Renal cortical epithelial cell (primary cell): ENCODE measurements at places on chromosomes 3 and 15.

- peak; percentile 98 for DNase-seq
These were observed 40.1 kb downstream of the CDCP1 start for GRCh38 chr3:45105855-45106671.

DNA sequence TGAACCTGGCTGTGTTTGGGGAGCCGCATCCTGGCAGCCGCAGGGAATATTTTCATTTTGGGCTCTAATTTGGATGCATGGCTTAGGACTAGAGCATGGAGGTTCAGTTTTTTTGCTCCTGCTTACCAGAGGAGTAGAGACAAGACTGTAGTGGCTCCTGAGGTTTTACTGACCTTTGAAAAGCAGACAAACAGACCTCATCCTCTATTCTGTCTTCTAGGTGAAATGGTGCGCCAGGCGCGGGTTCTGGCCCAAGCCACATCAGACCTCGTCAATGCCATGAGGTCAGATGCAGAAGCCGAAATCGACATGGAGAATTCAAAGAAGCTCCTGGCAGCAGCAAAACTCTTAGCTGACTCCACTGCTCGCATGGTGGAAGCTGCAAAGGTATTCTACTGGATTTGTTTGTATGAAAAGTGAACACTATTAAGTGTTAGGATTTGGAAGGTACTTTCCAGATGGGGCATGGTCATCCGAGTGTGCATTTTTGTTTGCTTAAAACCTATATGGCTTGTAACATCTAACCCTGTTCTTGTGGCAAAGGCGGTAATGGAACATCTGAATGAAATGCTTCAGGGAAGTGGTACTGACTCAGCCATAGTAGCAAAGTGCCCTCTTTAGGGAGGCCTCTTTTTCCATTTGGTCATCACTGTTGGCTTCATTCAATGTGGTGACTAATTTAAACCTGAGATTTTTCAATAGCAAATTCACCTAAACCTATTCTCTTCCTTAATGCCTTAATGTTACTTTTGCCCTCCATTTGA lies 330.7 kb upstream of the TPM1 start:
- peak; percentile 47 for DNase-seq

DNA sequence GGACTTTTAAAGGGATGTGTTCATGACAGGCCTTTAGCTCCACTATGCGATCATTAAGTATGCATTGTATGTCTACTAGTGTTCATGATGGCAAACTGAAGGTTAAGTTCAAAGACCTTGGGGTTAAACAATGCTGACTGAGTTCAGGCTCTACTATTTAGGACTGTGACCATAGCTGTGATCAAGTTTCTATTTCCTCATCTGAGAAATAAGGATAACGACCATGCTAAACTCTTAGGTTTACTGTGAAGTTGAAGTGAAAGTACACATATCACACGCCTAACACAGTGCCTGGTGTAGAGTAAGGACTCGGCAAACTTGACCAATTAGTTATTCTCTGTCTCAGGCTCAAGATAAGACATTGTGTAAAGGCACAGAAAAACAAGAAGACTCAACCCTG lies 243.2 kb downstream of the MBNL1 start:
- no peak for DNase-seq

DNA sequence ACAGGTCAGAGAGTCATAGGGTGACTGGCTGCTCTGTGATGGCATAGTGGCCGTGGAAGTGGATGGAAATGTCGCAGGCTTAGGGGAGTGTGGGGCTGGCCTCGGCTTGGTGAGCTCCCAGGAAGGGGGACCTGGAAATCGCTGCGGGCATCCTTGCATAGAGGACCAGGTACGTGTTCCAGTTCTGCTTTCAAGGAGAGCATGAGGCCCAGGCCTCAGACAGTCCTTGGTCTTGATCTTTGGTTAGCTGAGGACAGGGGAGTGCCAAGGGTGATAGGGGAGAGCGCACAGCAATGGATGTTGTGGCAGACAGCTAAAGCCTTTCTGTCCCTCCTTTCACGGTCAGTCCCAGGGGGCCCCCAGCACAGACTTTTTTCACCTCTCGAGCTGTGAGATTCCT lies 110.5 kb downstream of the SNRPN start:
- no peak for DNase-seq

- DNase-seq: no peak
These were observed 33.5 kb downstream of the SLCO2A1 start for GRCh38 chr3:133996251-133996661.

DNA sequence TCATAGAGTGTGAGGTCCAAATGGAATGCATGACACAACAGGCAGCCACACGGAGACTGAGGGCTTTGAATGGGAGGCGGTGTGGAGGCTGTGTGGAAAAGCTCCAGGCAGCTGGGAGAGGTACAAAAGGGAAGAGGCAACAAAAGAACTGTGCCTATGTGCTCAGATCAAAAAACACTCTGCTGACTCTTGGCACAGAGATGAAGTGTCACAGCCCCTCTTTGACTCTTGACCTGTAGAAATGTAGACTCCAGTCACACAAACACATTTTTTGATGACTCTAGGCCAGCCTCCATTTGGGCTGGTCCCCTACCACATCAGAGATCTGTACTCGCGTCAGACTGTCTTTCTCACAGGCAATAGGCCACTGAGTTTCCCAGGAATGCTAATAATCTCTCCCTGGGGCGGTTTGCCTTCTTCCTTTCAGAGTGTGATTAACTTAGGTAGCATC lies 456.0 kb downstream of the TUSC7 start:
- DNase-seq: no peak

DNA sequence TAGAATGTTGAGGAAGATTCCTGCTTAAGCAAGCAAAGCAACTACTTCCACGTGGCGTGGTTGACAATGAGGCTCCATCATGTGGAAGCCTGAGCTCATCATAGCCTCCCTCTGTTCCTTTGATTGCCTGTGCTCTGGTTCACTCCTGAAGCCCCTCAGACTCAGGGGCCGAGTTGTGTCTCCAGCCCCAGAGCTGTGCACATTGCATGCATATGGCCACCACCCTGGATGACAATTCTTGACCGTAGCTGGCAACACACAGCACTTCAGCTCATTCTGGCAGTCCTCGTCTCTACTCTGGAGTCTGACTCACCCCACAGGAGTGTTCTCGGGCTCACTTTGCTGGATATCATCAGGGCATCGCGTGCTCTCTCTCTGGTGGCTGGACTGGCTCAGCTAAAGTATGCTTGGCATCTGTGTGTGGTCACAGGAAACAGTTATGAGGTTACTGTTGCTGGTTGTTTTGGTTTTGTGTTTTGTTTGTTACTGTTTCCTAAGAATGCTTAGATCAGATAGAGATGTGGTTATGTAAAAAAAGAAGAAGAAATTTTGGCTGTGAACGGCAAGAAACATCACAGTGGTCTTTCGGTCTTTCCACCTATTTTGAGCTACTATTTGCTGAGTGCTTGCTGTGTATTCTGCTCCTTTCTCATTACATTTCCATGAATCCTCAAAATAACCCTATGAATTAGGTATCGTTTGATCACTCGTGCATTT lies 41.6 kb upstream of the MRPS22 start:
- peak; percentile 99 for DNase-seq

DNA sequence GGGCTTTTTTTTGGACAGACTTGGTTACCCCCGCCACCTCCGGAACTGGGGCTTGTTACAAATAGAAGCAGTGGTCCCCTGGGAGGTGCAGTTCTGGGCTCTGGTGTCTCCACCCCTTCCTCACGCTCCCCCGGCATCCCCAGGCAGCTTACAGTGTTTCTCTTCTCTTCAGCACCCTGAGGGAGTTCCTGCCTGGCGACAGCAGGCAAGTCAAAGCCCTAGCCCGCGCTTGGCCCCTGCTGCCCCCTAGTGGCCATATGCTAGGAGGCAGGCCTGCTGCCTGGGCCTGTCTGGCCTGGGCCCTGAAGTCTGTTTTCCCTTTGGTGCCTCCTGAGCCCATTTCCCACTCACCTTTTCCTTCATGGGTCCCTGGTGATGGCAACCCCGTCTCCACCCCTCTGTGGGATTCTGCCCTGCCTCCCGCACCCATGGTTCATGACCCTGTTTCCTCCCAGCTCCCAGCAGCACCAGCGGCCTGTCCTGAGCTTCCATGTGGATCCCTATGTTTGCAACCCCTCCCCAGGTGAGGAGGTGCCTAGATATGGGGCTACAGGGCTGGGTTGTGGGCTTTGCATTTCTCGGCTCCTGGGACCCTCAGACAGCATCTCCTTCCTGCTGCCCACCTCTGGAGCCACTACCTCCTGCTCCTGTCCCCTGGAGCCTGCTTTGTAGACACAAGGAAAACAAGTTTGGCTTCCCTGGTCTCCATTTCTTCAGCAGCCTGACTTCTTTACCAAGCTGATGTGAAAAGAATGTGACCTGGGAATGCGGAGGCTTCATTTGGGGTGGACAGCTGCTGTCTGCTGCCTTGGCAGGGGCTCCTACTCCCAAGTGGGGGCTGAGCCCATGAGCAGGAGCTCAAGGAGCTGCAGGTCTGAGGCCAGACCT lies 2.2 kb downstream of the SNX22 start:
- DNase-seq: peak; percentile 69

GRCh38 chr3:170196833-170197232 lies 15.3 kb upstream of the PHC3 start:
- DNase-seq: peak; percentile 54

DNA sequence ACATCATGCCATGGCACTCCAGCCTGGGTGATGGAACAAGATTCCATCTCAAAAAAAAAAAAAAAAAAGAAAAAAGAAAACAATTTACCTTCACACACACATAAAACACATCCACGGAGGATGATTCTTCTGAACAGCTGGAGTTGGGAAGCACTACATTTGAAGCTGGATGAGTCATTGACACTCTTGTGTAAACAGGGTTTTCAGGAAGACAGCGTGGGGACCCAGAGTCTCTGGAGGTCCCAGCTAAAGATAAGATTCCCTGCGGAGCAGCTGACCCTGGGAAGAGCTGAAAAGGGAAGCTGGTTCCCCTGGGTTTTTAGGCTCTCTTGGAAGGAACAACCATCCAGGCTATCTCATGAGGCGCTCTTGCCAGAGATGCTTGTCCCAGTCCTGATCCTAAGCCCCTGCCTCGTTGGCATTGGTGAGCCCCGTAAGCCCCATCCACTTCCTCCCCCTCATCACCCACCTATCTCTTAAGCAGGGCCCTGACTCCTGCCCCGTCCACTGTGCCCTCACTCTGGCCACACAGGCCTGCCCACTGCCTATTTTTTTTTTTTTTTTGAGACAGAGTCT lies 32.0 kb upstream of the FURIN start:
- DNase-seq: peak; percentile 40

DNA sequence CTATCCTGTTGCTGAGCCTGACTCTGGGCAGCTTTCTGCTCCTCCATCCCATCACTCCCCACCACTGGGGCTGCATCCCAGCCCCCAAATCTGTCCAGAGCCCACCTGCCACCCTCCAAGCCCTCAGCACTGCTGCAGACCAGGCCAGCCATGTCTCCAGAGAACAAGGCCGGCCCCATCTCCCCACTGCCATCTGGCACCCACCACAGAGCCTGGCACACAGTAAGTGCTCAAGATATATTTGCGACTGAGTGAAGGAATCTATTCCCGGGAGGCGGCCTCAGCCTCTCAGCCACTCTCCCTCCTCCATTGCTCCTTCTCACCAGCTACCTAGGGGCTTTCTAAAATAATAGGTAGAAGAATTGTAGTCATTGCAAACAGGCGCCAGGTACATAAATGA lies 4.8 kb downstream of the PLXND1 start:
- DNase-seq: no peak

GRCh38 chr3:162400697-162401096 lies 904.1 kb downstream of the OTOL1 start:
- no peak for DNase-seq

DNA sequence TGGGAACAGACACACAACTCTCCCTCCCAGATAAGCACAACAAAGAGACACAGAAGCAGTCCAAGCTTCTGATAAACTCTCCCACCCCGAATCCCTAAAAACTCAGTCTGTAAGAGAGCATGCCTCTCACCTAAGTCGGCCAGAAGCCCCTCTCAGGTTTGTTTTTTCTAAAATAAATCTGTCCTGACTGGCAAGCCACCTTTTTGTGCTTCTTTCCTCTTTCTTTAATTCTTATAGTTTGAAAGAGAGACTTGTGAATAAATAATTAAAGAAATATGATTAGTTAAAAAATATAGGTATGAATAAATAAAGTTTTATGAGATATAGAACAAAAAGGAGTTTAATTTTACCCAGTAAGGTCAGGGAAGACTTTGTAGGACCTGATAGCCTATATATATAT lies 329.0 kb upstream of the SLCO3A1 start:
- DNase-seq: no peak

DNA sequence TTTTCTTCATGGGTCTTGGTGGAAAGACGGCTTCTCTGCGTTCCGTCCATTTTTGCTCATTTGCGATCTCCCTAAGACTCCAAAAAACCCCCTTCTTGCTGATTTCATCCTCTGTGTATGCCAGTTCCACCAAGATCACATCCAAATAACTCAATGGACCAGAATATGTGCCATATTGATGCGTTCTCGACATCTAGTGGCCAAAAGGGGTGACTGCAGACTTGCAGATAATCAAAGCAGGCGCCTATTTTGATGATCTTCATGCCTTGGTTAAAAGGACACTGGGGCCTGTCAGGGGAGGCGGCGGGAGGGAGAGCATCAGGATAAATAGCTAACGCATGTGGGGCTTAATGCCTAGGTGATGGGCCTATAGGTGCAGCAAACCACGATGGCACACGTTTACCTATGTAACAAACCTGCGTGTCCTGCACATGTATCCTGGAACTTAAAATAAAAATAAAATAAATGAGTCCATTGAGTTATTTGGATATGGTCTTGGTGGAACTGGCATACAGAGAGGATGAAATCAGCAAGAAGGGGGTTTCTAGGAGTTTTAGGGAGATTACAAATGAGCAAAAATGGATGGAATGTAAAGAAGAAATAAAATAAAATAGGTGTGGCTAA lies 104.2 kb upstream of the RAD18 start:
- peak; percentile 51 for DNase-seq

DNA sequence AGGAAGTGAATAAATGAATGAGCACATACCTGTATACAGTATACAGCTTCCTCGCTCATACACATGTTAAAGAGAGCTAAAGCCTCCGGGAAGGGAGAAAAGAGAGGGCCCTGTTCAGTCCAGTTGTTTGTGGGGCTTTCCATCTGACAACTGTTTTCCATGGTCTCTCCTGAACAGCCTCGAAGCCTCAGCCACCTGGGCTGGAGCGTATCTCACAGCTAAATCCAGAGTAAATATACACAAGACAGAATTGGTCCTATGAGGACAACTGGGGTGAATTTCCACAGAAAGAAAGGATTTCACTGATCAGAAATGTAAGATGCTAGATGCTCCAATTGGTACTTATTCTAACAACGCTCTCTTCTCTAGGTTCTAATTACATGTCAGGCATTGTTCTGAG lies 103.5 kb downstream of the LIPC start:
- no peak for DNase-seq

- no peak for DNase-seq
These were observed 292.8 kb upstream of the LYSMD4 start for GRCh38 chr15:100026041-100026440.
